ENCODE measurements at places on chromosomes 3 and 15.

- no peak for DNase-seq
These were observed 563.5 kb downstream of the EDEM1 start for GRCh38 chr3:5750874-5751640.

DNA sequence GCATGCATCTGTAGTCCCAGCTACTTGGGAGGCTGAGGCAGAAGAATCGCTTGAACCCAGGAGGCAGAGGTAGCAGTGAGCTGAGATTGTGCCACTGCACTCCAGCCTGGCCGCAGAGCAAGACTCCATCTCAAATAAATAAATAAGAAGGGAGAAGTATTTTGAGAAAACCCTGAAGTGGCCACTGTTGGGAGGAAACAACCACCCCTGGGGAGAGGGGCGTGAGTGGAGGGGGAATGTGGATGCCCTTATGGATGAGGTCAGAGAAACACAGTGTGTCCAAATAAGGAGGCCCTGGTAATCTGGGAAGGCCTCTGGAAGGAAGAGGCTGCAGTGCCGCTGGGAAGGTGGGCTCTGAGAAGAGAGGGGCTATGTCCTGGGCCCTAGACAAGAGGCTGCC, 4.2 kb upstream of the CPLX3 start:
- no peak for DNase-seq

- no peak for DNase-seq
These were observed 9.6 kb upstream of the RASA2 start for GRCh38 chr3:141477224-141477623.

DNA sequence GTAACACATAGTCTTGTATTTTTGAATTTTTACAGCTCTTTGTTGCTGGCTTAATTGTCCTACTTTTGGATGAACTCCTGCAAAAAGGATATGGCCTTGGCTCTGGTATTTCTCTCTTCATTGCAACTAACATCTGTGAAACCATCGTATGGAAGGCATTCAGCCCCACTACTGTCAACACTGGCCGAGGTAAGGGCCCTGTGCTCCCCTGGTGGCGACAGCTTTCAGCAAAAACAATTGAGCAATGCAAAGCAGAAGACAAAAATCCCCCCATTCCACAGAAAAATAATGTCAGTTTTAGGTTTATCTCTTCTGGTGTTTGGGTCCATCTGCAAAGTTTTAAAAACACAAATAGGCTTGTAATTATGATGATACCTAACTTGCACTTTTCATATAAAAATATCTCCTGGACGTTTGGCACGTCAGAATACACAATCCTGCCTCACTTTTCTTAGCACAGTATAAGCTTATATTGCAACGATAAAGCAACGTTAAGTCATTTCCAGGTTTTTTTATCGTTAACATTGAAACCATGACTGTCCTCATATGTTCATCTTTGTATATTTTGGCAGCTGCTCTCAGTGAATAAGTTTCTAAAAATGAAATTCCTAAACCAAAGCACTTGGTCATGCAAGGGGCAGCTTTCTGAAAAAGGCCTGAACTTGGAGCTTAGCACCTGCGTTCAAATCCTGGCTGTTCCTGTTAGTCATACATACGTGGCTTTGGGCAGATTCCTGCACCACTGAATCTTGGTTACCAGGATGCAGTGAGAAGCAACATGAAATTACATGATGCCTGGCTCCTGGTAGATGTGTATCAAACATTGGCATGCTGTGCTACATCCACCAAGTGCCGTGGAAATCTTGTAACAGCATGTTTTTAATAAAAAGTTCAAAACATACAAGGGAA, 8.5 kb downstream of the SEC61A1 start:
- DNase-seq, result no peak

DNA sequence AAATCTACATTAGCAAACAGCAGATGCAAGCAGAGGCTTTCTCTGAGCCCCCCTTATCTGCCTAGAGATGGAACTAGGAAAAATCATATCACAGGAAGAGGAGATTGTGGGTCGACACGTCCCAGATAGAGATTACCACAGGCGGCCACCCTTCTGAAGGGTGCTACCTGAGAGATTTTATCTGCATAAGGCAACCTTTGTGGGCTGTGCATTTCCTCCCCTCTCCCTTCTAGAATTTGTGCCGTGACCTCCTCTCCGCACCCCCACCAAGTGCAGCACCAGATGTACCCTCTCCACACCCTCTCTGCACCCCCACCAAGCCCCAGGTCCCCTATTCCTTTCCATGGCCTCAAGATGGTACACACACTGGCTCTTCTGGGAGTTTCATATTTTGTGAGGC, 27.4 kb downstream of the METTL6 start:
- no peak for DNase-seq

GRCh38 chr3:185734725-185735096, 90.1 kb downstream of the IGF2BP2 start:
- DNase-seq, result no peak

DNA sequence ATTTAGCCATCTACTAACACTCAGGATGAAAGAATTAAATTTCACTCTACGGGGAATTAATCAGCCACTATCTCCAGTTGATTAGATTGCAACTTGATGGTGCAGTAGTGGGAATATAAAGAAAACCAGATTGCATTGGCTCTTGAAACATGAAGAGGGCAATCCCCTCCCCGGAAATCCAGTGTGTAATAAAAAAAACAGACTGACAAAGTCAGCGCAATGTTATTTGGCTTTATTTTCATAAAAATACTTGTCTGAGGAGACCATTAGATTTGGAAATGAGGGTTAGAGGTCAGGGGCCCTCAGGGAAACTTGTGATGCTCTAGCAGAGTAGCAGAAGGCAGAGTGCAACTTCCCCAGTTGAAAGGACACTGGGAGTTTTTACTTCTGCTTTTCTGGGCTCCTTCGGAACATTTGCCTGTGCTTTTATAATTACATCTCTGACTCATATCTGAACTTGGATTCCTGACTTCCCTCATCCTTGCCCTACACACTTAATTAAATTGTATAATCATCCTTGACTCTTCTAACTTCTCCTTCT, 326.8 kb downstream of the TUSC7 start:
- peak; percentile 34 for DNase-seq

GRCh38 chr3:134054231-134054630, 24.5 kb upstream of the SLCO2A1 start:
- DNase-seq, result no peak

- DNase-seq, result no peak
These were observed 64.3 kb downstream of the OSTN start for GRCh38 chr3:191263365-191263764.

GRCh38 chr3:58569287-58570001, 7.7 kb downstream of the FAM107A start:
- DNase-seq, result no peak

DNA sequence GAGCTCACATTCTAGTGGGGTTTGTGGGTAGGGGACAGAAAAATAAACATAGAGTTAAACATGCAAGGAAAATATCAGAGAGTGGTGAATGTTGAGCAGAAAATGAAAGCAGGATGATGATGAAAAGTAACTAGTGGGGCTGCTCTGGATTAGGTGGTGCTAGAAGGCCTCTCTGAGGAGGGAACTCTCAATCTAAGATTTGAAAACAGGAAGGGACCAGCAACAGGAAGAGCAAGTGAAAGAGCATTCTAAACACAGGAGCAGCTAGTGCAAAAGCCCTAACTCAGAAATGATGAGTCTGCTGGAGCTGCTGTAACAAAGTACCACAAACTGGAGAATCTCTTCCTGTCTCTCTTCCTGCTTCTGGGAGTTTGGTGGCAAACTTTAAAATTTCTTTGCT, 468.6 kb upstream of the AGTR1 start:
- no peak for DNase-seq

DNA sequence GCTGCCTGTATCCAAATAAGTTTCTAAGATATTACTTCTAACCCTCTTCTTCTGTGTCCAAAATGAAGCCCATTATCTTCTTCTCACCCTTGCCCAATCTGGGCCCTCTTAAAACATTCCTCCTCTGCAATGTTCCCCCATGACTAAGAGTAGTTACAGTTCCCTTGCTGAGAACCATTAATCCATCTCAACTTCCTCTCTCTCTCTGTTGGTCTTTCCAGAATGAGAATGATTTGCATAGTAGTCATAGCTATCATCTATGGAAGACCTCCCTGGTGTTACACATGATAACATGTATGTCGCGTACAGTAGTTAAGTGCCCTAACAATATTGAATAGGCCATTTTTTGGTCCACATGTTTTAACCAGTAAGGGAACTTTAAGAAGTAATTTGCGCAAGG, 177.9 kb downstream of the ANXA2 start:
- DNase-seq, result no peak

- DNase-seq, result no peak
These were observed 1205.5 kb downstream of the ROBO1 start for GRCh38 chr3:78562328-78562727.

- no peak for DNase-seq
These were observed 164.0 kb upstream of the NR2F2 start for GRCh38 chr15:96166223-96167200.

DNA sequence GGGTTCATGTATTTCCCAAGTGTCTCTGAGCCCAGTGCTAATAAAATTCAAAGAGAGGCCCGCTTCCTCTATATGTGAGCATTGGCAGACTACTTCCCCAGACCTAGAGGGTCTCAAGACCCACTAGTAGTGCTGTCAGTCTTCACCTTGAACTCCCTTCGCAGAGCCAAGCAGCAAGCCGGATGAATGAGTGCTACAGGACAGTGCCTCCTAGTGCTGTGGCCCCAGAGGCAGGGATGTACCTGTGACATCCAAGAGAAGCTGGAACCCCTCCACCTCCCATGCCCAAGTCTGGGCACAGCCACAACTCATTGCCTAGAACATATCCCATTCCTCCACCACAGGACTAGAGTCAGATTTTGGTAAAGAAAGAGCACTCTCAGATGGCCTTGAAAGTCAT, 37.2 kb upstream of the MASP1 start:
- DNase-seq, result no peak

GRCh38 chr3:152835601-152836102, 721 bp downstream of the P2RY1 start:
- no peak for DNase-seq

GRCh38 chr3:27174530-27174929, 194.7 kb downstream of the NEK10 start:
- no peak for DNase-seq

DNA sequence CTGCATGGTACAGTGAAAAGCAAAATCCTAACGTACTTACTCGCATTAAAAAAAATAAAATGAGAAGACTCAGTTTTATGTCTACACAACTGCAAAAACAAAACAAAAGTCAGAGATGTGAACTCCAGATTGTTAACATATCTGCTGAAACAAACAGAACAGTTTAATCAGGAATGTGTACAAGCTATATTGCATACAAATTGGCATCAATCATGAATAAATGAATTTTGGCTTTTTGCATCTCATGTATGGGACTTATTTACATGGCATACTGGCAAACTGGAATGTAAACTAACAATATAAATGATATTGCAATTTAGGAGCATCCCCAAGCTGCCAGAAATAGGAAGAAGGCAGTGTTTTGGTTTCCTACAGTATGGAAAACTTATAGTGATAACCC, 79.6 kb upstream of the NSMCE3 start:
- DNase-seq, result no peak

GRCh38 chr3:127954640-127955039, 39.6 kb downstream of the KBTBD12 start:
- DNase-seq, result peak; percentile 27

DNA sequence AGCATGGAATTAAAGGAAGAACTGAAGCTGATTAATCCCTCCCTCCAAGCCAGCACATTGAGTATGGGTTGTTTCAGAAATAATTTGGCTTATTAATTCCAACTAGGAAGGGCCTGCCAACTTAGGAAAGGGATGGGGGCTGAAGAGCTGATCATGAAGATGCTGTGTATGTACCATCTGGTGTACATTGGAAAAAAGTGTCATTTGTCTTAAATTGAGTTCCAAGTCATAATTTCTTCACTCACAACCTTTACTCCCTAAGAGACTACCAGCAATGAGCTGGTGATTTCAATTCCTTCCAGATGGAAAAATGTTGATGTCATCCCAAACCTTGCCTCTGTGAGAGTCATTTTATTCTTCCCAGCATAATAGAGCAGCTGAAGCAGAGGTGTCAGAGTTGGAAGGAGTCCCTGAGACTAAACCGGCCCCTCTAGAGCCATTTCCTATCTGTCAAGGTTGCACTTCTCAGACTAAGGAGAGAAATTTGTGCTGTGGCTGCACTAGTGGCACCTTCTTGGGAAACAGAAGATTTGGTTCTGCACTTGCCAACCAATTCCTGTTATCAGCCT, 79.4 kb downstream of the GTPBP8 start:
- no peak for DNase-seq

DNA sequence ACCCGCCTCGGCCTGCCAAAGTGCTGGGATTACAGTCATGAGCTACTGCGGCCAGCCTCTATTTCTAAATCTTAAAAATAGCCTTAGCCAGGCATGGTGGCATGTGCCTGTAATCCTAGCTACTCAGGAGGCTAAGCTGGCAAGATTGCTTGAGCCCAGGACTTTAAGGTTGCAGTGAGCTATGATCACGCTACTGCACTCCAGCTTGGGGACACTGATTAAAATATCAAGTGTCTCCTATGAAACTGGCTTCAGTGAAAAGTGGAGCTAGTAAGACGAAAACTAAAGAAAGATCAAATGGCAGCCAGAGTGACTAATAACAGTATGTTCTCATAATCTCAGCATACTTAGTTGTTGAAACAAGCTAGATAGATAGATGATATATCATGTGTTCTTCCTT, 112.5 kb downstream of the STT3B start:
- no peak for DNase-seq

DNA sequence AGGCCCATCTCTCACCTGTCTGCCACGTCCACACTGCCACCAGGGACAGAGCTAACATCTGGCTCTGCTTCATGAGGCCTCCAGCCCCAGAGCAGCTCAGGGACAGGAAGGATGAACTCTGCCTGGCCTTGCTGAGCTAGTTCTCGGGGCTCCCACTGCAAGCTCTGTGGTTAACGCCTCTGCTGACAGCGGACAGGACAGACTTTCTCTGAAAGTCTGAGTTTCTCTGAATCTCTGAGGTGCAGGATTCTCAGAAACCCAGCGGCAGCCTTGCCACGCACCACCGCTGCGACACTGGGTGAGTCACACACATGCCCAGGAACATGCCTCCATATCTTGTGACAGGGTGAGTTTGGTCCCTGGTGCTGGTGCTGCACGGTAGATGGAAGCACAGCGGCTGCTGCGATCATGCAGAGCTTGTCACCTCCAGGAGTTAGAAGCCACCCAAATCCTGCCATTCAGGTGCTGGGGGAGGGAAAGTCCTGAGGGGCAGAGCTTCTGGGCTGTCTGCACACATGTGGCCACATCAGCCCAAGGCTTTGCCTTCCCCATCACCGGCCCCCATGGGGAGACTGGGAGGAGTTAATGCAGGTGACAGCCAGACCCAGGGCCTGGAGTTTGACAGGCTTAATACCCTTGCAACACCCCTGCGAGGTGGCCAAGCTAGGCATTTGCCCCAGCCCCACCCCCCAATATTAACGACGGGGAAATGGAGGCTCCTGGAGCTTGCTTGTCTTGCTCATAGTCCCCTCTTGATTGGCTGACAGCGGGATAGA, 267.0 kb downstream of the PLCL2 start:
- no peak for DNase-seq

GRCh38 chr3:105351821-105352220, 14.9 kb upstream of the ALCAM start:
- no peak for DNase-seq

- DNase-seq, result no peak
These were observed 145.1 kb downstream of the TNIK start for GRCh38 chr3:171315101-171315500.

Measured in midbrain (tissue), 1 donor.